ENCODE measurements at places on chromosomes 2 and 18.

DNA sequence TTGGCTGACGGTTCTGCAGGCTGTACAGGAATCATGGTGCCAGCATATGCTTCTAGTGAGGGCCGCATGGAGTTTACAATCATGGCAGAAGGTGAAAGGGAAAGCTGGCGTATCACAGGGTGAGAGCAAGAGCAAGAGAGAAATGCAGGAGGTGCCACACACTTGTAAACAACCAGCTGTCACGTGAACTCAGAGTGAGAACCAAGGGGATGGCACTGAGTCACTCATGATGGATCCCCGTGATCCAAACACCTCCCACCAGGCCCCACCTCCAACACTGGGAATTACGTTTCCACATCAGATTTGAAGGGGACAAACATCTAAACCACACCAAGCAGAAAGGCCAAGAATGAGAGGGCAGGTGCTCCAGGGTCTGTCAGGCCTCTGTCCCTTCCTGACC is 185.0 kb upstream of the PID1 start:
- DNase-seq: peak; percentile 24
- peaks cover 26% of the 10 kb centered on the region for H3K4me1 ChIP-seq
- H3K36me3 ChIP-seq: peaks cover 7% of the 10 kb centered on the region
- no peaks in the 10 kb centered on the region for H3K27me3 ChIP-seq

- H3K27me3 ChIP-seq: no peaks in the 10 kb centered on the region
- no peak overlapping the region for H3K27ac ChIP-seq
- no peak for DNase-seq
- no peak overlapping the region for H3K4me3 ChIP-seq
These were observed 772.6 kb downstream of the TSN start for GRCh38 chr2:122528061-122528460.

- H3K27me3 ChIP-seq: peaks cover 48% of the 10 kb centered on the region
- no peaks in the 10 kb centered on the region for H3K36me3 ChIP-seq
- DNase-seq: no peak
- no peak overlapping the region for H3K4me3 ChIP-seq
These were observed 169.7 kb upstream of the SMAD2 start for GRCh38 chr18:48100165-48100575.

- H3K4me1 ChIP-seq: no peaks in the 10 kb centered on the region
- no peak overlapping the region for H3K4me3 ChIP-seq
- H3K27me3 ChIP-seq: no peaks in the 10 kb centered on the region
- DNase-seq: no peak
- no peaks in the 10 kb centered on the region for H3K36me3 ChIP-seq
These were observed 41.7 kb downstream of the ZDBF2 start for GRCh38 chr2:206316141-206316540.

DNA sequence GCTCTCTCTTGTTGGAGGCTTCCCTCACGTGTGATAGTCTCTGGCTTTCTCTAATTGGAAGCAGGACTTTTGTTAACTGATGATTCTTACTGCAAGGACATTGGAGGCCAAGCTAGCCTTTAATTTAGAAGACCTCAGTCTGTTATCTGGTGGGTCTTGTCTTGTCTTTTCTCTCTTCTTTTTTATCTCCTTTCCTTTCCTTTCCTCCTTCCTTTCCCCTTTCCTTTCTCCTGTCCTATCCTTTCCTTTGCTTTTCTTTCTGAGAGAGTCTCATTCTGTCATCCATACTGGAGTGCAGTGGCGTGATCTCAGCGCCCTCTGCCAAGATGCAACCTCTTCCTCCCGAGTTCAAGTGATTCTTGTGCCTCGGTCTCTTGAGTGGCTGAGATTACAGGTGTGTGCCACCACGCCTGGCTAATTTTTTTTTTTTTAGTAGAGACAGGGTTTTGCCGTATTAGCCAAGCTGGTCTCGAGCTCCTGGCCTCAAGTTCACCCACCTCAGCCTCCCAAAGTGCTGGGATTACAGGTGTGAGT is 18.1 kb downstream of the CCNYL1 start:
- H3K4me3 ChIP-seq: no peak overlapping the region
- H3K27me3 ChIP-seq: no peaks in the 10 kb centered on the region
- H3K36me3 ChIP-seq: peaks cover 19% of the 10 kb centered on the region
- peaks cover 17% of the 10 kb centered on the region for H3K4me1 ChIP-seq
- no peak overlapping the region for H3K27ac ChIP-seq

GRCh38 chr2:64341461-64341860 is 112.5 kb upstream of the LGALSL start:
- H3K27ac ChIP-seq: no peak overlapping the region
- no peaks in the 10 kb centered on the region for H3K27me3 ChIP-seq
- H3K4me1 ChIP-seq: no peaks in the 10 kb centered on the region
- no peaks in the 10 kb centered on the region for H3K36me3 ChIP-seq
- no peak overlapping the region for H3K4me3 ChIP-seq

- H3K4me1 ChIP-seq: peaks cover 10% of the 10 kb centered on the region
- no peak overlapping the region for H3K27ac ChIP-seq
- H3K27me3 ChIP-seq: no peaks in the 10 kb centered on the region
These were observed 14.9 kb downstream of the FBLN7 start for GRCh38 chr2:112153179-112153490.

GRCh38 chr2:33225350-33225749 is 251.1 kb upstream of the RASGRP3 start:
- H3K4me3 ChIP-seq: no peak overlapping the region
- H3K4me1 ChIP-seq: peaks cover 16% of the 10 kb centered on the region
- no peaks in the 10 kb centered on the region for H3K27me3 ChIP-seq
- peaks cover 14% of the 10 kb centered on the region for H3K36me3 ChIP-seq

- no peak overlapping the region for H3K27ac ChIP-seq
- H3K4me1 ChIP-seq: peaks cover 29% of the 10 kb centered on the region
- H3K36me3 ChIP-seq: no peaks in the 10 kb centered on the region
- H3K4me3 ChIP-seq: no peak overlapping the region
- no peak for DNase-seq
- no peaks in the 10 kb centered on the region for H3K27me3 ChIP-seq
These were observed 231.8 kb upstream of the PXDN start for GRCh38 chr2:1976112-1976511.

- no peak overlapping the region for H3K4me3 ChIP-seq
- no peaks in the 10 kb centered on the region for H3K36me3 ChIP-seq
- no peaks in the 10 kb centered on the region for H3K4me1 ChIP-seq
These were observed 94.7 kb upstream of the SLC8A1 start for GRCh38 chr2:40546439-40547191.

GRCh38 chr18:12460874-12461273 is 53.1 kb downstream of the PRELID3A start:
- H3K36me3 ChIP-seq: peaks cover 74% of the 10 kb centered on the region
- H3K27ac ChIP-seq: no peak overlapping the region

GRCh38 chr2:151976945-151977353 is 121.9 kb downstream of the CACNB4 start:
- no peak overlapping the region for H3K27ac ChIP-seq
- H3K27me3 ChIP-seq: no peaks in the 10 kb centered on the region
- no peak for DNase-seq
- no peak overlapping the region for H3K4me3 ChIP-seq

GRCh38 chr2:84619794-84620371 is 103.6 kb downstream of the DNAH6 start:
- no peak for DNase-seq
- H3K4me1 ChIP-seq: no peaks in the 10 kb centered on the region
- no peaks in the 10 kb centered on the region for H3K36me3 ChIP-seq
- H3K4me3 ChIP-seq: no peak overlapping the region
